ENCODE measurements at places on chromosomes 5 and 9.

- DNase-seq, result no peak
Measured at GRCh38 chr5:133386662-133387061, 225.7 kb downstream of the FSTL4 start.

DNA sequence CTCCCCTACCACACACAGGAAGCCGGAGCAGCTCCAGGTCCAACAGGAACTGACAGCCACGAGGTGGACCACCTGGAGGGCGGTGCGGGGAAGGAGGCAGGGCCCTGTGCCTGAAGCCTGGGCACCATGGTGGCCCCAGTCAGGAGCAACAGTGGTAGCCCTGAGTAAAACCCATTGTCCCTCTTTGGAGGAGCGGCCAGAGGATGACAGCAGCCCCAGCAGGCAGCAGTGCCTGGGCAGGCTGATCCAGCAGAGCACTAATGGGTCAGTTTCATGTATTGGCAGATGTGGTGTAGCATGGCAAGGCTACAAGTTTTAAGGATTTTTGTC is 47.7 kb upstream of the GARNL3 start:
- DNase-seq, result no peak

DNA sequence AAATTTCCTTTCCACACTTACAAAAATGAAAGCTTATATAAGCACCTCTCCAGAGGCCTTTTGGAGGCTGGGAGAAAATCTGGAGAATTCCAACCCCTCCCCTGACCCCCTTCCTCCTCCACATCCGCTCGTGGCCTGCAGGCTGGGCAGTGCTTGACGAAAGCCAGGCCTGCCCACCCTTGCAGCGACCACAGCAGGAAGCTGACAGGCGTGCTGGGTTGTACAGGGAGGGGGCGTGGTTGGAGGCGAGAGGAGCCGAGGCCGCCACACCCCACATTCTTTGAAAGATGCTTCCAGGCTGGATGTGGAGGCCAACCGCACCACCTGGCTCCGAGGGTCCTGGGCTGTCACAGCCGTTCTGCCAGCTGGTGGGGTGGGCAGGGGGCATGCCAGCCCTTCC is 47.8 kb upstream of the IER5L start:
- DNase-seq, result peak; percentile 17

DNA sequence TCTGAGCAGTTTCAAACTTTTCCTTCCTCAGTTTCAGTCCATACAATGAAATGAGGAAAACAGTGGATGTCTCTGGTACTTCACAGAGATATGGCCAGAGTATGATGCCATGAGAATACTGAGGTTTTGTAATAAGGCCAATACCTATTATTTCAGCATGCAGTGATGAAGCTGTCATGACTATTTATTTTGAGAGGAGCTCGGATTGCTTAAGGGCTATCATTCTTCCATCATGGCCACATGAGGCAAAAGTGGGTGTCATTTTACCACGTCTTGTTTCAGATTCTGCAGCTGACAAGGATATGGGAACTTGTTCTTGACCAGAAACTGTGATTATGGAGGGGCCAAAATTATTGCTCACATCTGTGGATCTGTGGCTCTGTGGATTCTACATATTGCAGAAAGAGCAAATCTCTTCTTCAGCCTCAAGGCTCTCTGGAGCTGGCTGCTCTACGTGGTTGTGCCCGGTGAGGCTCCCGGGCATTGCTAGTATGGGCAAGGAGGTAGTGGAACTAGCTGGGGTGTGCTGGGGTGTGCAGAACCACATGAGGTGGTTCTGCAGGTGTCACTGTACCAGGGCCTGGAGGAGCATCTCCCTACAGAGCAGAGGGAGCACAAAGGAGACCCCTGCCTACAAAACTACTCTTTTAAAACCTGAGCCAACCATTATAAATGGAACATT is 180.3 kb downstream of the SEMA6A start:
- DNase-seq, result no peak

GRCh38 chr9:121750259-121750714 is 98.9 kb downstream of the DAB2IP start:
- no peak for DNase-seq

GRCh38 chr9:22084336-22085035 is 75.4 kb upstream of the CDKN2B start:
- DNase-seq, result no peak

DNA sequence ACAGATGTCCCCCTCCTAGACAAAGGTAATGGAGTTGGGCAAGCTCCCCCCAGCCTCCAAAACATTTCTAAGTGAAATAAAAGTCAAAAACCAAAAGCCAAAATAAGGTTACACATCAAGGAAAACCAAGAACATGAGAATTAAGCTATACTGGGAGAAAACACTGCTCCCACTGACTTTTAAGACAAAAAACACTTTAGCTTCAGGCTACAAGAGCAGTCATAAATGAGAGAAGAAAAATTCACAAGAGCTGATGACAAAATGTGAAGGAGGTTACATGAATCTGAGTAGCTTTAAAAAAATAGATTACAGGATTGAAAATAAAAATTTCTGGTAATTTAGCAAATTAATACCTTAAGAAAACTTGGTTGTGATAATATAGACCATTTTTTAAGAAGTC is 1370.3 kb upstream of the CDH9 start:
- DNase-seq, result no peak

DNA sequence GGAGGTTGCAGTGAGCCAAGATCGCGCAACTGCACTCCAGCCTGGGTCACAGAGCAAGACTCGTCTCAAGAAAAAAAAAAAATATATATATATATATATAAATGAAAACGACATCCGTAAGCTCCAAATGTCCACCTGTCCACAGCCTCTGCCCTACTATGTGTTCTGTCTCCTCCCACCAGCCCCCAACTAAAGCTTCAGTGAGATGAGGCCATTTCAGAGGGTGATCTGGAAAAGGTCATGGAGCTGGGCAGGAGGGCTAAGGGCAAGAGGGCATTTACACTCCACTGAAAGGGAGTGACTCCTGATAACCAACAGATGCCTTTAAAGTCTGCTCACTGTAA is 2.4 kb downstream of the SPRY4 start:
- DNase-seq, result no peak

DNA sequence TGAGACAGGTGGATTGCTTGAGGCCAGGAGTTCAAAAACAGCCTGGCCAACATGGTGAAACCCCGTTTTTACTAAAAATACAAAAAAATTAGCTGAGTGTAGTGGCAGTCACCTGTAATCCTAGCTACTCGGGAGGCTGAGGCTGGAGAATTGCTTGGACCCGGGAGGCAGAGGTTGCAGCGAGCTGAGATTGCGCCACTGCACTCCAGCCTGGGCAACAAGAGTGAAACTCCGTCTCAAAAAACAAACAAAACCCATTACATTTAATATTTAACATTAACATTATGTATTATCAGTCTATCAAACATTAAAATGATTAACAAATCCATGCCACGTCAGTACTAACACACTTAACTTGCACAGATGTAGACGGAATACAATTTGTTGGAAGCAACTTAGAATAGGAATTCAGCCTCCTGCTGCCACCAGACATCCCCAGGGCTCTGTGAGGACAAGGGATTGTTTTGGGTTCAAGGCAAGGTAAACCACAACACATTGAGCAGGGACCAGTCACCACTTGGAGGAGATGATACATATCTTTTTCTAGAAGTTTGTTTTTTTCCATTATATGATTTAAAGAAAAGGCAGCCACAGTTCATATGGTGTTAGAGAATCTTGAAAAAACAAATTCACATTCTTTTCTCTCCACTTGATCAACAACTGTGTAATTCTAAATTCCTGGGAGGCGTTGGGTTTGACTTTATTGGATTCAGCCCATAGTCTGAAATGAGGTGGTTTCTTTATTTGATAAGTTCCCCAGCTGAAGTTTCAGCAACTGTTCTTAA is 104.1 kb upstream of the BASP1 start:
- no peak for DNase-seq

- no peak for DNase-seq
Measured at GRCh38 chr9:135146766-135147473, 59.5 kb downstream of the OLFM1 start.

DNA sequence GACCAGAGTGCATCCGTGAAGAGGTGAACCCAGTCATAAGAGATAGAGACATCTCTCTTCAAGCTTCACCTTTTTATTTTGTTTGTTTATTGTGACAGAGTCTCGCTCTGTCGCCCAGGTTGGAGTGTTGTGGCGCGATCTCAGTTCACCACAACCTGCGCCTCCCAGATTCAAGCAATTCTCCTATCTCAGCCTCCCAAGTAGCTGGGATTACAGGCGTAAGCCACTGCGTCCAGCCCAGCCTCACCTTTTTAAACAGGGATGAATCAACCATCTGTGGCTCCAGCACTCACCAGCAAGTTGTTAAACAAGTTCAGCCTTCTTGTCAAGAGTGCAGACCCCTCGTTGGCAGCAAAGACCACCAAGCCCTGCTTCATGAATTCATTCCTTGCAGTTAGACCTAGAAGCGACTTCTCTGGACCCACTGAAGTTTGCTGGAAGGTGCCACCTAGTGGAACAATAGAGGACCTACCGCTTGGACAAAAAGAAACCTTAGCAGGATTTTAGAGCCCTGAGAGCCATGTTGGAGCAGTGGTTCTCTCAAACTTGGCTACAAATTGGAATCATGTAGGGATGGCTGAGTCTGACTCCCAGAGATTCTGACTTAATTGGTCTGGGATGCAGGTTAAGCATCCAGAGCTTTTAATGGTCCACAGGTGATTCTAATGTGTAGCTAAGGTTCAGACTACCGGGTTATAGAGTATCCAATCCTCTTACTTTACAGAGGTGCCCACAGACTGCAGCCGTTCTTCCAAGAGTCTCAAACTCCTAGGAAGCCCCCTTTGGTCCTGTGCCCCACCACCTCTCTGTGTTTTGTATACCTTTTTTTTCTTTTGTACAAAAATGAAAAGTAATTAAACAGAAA is 10.5 kb upstream of the GALNT10 start:
- no peak for DNase-seq

GRCh38 chr9:85727500-85727899 is 14.3 kb downstream of the AGTPBP1 start:
- DNase-seq, result no peak

- DNase-seq, result no peak
Measured at GRCh38 chr5:132971483-132972435, 8.3 kb upstream of the AFF4 start.

DNA sequence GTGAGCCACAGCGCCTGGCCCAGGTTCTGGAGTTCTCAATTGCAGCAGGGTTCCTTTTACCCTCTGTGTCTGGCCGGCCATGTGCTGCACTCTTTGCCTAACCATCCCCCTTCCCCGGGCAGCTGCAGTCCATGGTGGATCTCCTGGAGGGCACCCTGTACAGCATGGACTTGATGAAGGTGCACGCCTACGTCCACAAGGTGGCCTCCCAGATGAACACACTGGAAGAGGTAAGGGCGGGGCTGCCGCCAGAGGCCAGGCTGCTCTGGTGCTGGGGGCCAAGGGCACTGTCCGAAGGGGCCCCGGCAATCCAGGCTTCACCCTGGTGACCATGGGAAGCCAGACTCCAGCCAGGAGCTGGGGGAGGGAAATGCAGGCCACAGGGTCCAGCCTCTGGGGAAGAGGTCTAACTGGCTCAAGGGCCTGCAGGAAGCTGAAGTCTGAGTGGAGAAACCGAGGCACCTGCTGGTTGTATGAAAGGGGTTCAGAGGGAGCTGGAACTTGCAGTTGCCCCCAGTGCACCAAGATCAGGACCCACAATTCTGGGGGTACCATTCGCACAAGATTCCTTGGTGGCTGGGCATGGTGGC is 18.1 kb downstream of the OLFML2A start:
- DNase-seq, result no peak

- no peak for DNase-seq
Measured at GRCh38 chr5:355958-356357, 34.4 kb downstream of the AHRR start.

GRCh38 chr5:177336112-177336511 is 15.4 kb downstream of the LMAN2 start:
- DNase-seq, result no peak

GRCh38 chr9:109349421-109349846 is 28.6 kb upstream of the EPB41L4B start:
- no peak for DNase-seq

GRCh38 chr9:36141761-36142160 is 5.2 kb downstream of the GLIPR2 start:
- no peak for DNase-seq

GRCh38 chr5:32444431-32445286 is at the start of gene ZFR:
ZFR (minus strand) TSS chr5:32444740; CDS start chr5:32444658, 82 bp downstream.
- DNase-seq, result peak; percentile 77

DNA sequence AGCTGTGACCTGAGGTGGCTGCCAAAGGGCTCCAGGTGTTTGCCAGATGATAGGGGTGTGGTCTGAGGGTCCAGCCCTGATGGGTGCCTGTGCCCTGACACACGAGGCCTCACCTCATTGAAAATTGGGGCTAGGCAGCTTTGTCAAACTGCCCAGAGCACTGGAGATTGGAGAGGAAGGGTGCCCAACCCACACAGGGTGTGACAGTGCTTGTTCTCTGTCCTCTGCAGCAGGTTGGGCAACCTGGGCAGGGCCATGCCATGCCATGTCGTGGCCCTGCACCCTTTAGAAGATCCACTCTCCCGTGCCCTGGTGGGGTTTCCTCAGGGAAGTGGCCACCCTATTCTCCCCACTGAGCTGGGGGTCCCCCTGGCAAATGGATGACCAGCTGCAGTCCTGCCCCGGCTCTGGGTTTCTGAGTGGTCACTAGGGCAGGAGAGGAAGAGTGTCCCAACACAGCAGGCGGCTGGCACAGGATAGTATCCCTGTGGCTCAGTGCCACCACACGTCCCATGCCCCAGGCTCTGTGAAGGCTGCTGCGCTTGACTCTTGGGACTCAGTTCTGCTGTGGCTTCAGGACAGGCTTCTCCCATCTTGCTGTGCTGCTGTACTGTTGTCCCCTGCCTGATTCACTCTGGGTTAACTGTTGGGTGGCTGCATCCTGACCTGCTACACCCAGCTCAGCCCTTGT is 100.8 kb upstream of the PITX1 start:
- no peak for DNase-seq

- DNase-seq, result peak; percentile 96
Measured at GRCh38 chr9:34646211-34647083, at the start of gene GALT. GALT (plus strand) TSS chr9:34646675; CDS start chr9:34646705, 30 bp downstream.

DNA sequence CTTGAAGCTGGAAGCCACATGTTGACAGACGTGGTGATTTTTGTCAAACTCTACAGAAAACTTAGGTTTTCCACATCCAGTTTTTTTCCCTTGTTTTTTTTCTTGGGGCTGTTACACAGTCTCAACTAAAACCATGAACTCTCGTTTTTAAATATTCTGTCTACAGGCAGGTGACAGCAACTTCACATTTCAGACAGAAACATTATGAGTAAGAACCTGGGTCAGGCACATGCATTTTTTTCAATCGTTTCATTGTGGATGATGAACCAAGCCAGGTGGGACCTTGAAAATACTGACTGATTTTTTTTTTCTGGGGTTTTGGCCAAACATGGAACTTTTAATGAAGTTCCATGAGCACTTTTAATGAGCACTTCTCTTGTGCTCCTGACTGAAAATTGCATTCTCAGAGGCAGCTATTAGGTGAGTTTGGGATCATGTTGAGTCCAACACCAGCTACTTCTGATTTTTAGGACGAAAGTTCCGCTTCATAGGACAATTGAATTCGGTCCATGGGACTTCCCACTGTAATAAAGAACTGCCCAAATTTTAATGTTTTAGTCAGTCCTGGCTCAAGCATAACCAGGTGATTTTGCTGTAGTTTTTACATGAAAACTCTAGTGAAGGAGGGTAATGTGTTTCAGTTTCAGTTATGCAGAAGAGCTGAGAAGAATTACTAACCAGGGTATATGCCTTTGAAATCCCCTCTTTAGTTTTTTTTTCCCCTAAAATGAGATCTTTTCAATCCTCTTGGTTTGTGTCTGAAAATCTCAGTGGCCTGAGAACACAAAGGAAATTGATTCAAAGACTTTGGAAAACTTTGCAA is 93.2 kb upstream of the ADAMTS16 start:
- no peak for DNase-seq
